ENCODE measurements at places on chromosomes 11 and 22.

DNA sequence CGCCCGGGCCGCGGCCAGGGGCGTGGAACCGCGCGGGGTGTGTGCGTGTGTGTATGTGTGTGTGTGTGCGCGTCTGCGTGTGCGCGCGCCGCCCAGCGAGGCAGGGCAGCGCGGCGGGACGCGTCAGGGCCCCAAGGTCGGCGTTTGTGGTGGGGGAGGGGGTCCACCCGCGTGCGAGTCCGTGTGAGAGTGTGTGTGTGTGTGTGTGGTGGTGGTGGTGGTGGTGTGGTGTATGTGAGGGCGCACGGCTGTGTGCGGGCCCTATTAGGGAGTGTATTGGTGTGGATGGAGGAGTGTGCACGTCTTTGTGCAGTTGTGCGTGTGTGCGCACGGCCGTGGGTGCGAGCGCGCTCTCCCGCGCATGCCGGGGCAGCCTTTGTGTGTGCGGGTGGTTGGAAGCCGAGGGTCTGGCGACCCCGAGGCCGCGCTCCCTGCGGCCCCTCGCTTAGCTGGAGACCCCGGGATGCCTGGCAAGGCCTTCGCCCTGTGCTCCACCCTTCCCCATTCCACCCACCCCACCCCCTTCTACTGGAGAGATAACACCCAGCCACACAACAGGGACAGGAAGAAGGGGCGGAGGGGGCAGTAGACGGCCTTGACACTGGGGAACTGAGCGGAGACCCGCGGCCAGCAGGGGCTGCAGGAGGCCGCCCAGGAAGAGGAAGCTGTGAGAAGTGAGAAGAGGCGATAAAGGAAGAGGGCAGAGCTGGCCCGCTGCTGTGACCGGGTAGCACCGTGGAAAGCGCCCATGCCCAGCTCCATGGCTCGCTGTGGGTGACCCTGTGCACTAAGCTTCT is 528 bp upstream of the ARRB1 start:
- no peak for DNase-seq
- peaks cover 58% of the 10 kb centered on the region for H3K4me1 ChIP-seq
- H3K36me3 ChIP-seq = no peaks in the 10 kb centered on the region

- H3K36me3 ChIP-seq = no peaks in the 10 kb centered on the region
- no peak overlapping the region for H3K27ac ChIP-seq
- no peaks in the 10 kb centered on the region for H3K27me3 ChIP-seq
- no peak overlapping the region for H3K4me3 ChIP-seq
- no peak for DNase-seq
- H3K4me1 ChIP-seq = peaks cover 24% of the 10 kb centered on the region
Observed at GRCh38 chr22:30033901-30034300, 46.4 kb upstream of the HORMAD2 start.

DNA sequence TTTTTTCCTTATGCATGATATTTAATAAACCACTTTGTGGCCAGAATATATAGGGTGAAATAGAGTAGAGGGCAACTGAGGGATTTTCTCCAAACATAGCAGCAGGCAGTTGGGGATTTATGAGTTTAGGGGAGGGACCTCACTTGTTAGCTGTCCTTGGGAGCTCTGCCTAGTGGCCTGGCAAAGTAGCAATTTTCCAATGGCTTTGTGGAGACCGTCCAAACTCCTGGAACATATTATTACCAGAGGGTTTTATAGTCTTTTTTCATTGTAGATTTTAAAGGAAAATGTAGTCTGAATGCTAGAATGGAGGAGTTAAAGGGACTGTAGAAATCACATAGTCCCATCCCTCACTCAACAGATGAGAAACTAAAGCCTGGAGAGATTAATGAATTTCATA is 32.3 kb downstream of the AMOTL1 start:
- H3K27ac ChIP-seq = peak overlapping the region; percentile 66
- peaks cover 10% of the 10 kb centered on the region for H3K36me3 ChIP-seq
- DNase-seq = no peak
- no peaks in the 10 kb centered on the region for H3K27me3 ChIP-seq
- peaks cover 48% of the 10 kb centered on the region for H3K4me1 ChIP-seq
- H3K4me3 ChIP-seq = no peak overlapping the region

GRCh38 chr22:50173311-50173982 is 2.9 kb downstream of the PANX2 start:
- H3K36me3 ChIP-seq = no peaks in the 10 kb centered on the region
- H3K4me1 ChIP-seq = peaks cover 18% of the 10 kb centered on the region
- no peak overlapping the region for H3K4me3 ChIP-seq
- H3K27me3 ChIP-seq = no peaks in the 10 kb centered on the region

DNA sequence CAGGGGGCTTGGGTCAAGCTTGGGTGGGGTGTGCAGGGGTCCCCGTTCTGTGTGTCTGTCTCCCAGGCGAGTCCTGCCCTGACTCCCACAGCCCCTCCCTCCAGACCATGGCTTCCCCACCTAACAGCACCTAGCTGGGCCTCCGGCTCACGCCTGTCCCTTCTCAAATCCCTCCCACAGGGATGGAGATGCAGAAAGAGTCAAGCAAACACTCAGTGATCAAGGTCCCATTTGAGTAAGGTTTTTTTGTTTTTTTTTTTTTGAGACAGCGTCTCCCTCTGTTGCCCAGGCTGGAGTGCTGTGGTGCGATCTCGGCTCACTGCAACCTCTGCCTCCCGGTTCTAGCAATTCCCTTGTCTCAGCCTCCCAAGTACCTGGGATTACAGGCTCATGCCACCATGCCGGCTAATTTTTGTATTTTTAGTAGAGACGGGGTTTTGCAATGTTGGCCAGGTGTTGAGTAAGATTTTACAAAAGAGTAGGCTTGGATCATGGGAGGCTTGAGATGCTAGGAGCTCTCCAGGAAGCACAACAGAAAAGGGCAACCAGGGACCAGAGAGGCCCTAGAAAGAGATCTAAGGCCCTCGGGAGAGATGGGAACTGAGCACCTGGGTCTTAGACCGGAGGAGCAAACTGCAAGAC is 5.7 kb downstream of the APOBEC3D start:
- H3K4me3 ChIP-seq = no peak overlapping the region
- no peaks in the 10 kb centered on the region for H3K27me3 ChIP-seq
- no peaks in the 10 kb centered on the region for H3K36me3 ChIP-seq
- H3K27ac ChIP-seq = no peak overlapping the region
- H3K4me1 ChIP-seq = peaks cover 9% of the 10 kb centered on the region

DNA sequence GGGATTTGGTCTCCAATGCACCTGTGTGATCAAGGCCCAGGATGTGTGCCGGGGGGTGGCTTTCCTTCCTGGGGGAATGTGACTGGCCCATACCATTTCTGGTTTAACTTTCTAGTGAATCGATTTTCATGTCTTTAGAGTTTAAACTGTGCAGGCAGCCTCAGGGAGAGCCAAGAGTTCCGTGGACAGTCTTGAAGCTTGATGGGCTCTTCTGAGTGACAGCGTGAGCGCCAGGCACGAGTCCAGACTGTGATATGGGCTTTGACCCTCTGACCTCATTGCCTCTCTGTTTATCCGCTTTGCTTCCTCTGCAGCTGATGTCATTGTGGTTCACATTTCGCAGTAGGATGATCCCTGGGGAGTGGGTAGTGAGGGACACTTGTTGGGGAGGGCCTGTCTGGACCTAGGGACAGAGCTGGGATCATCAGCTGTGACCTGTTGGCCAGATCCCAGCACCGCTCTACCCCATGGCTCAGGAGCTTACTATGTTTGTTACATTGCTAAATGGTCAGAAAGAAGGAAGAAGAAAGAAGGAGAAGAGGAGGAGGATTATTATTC is 80.6 kb upstream of the CLDN5 start:
- no peak overlapping the region for H3K4me3 ChIP-seq
- no peaks in the 10 kb centered on the region for H3K27me3 ChIP-seq
- no peak for DNase-seq
- H3K27ac ChIP-seq = no peak overlapping the region
- H3K36me3 ChIP-seq = no peaks in the 10 kb centered on the region

DNA sequence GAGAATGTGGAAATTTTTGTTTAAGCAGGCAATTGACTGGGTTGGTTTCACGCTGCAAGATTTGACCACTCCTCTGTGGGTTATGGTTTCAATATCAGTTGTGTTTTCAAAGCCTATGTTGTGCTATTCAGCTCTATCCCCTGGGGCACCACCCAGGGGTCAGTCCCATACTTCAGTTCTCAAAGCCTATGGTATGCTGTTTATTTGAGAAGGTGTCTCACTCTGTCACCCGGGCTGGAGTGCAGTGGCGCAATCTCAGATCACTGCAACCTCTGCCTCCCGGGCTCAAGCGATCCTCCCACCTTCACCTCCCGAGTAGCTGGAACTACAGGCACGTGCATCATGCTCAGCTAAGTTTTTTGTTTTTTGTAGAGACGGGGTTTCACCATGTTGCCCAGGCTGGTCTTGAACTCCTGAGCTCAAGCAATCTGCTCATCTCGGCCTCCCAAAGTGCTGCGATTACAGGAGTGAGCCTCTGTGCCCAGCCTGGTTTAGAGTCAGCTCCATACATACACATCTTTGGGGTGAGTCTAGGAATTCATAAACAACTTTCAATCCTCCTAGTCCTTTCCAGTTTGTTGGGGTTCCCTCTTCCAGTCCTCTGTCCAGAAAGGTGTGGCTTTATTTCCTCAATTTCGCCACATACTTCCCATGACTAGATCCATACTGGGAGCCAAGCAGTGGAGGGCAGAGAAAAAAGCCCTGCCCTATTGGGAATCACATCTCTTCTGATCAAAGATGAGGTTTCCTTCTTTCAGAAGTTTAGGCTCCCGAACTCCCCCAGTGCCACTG is 35.0 kb upstream of the MAPK1 start:
- no peak for DNase-seq
- no peaks in the 10 kb centered on the region for H3K27me3 ChIP-seq
- no peaks in the 10 kb centered on the region for H3K36me3 ChIP-seq
- no peak overlapping the region for H3K27ac ChIP-seq

All from vagina (tissue), 2 donors.